ENCODE measurements at places on chromosomes 1 and 21. TPM values are rescaled to one million over a fixed set of nuclear protein-coding genes. Genes with fewer than 3 reads are reported as not detected.
A peak's percentile ranks its signal among the peaks of the same experiment; 100 is the strongest.

- no peak overlapping the region for H3K27ac ChIP-seq
- H3K4me1 ChIP-seq, result peaks cover 1% of the 10 kb centered on the region
- no peaks in the 10 kb centered on the region for H3K36me3 ChIP-seq
Observed at GRCh38 chr1:47584249-47584648, 146.4 kb downstream of the FOXD2 start.

The GABRD gene
- not detected for total RNA-seq

DNA sequence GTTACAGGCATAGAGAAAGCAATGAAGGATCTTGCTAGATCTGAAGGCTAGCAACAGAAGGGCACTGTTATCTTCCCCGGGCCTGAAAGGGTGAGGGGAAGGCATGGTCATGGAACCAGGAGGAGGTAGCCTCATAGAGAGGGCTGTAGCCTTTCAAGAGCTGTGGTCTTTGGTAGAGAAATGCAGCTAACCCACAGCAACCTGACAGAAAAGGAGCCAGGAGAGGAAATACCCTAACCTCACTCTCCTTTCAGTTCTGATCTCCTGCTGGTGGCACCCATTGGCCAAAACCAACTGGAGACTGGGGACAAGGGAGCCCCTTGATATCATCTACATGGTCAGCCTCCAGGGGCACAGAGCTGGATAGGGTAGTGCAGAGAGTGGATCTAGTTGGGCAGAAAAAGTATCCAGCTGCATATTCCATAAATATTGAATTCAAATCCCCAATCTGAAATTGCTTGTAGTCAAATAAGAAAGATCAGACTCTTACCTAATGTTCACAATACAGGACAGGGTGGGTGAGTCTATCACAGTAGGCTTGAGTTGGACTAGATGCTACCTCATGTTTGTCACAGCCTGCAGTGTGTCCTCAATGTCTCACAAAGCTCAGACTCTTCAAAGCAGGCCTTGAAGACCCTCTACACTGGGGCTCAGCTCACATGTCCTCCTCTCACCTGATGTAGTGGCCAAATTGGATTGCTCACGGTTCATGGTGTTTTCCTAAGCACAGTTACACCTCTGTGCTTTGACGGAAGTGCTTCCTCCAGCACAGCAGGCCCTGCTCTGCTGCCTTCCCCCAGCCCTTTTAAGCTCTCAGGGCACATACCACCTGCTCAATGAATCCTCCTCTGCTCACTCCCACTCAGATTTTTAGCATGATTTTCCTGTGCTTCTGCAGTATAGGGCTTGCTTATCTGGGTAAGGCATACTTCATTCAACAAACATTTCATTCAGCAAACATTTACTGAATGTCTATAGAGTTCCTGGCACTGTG, 74.1 kb upstream of the JUN start:
- no peak overlapping the region for H3K4me3 ChIP-seq
- H3K27me3 ChIP-seq, result no peaks in the 10 kb centered on the region
- no peaks in the 10 kb centered on the region for H3K36me3 ChIP-seq
- peak; percentile 17 for DNase-seq
- H3K27ac ChIP-seq, result peak overlapping the region; percentile 83

DNA sequence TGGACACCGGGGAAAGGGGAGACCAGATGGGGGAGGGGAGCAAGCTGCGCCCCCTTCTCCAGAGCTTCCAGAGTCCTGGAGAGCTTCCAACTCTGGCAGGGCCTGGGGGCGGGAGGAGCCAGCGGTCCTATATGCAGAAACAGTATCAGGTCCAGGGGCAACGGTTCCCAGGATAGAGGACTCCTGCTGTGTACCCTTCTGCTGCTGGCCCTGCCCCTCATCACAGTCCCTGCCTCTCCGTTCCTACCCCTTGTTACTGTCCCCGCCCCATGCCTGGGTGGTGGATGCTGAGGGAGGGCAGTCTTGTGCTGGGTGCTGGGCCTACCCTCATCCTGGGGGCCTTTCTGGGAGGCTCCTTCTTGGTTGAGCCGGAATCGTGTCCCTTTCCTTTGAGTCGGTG, 19.2 kb upstream of the PEX10 start:
- DNase-seq, result no peak
- H3K27ac ChIP-seq, result no peak overlapping the region
- H3K27me3 ChIP-seq, result no peaks in the 10 kb centered on the region
- no peaks in the 10 kb centered on the region for H3K36me3 ChIP-seq
- no peak overlapping the region for H3K4me3 ChIP-seq

- H3K27me3 ChIP-seq, result no peaks in the 10 kb centered on the region
- H3K36me3 ChIP-seq, result no peaks in the 10 kb centered on the region
- no peaks in the 10 kb centered on the region for H3K4me1 ChIP-seq
- H3K27ac ChIP-seq, result no peak overlapping the region
- DNase-seq, result no peak
- no peak overlapping the region for H3K4me3 ChIP-seq
Observed at GRCh38 chr1:2113620-2114135, 63.5 kb downstream of the PRKCZ start.

GRCh38 chr1:196466654-196467053, 141.6 kb downstream of the KCNT2 start:
- no peaks in the 10 kb centered on the region for H3K36me3 ChIP-seq
- no peak overlapping the region for H3K4me3 ChIP-seq
- no peaks in the 10 kb centered on the region for H3K4me1 ChIP-seq
- H3K27me3 ChIP-seq, result no peaks in the 10 kb centered on the region
- no peak overlapping the region for H3K27ac ChIP-seq

- no peak overlapping the region for H3K27ac ChIP-seq
- no peaks in the 10 kb centered on the region for H3K36me3 ChIP-seq
- H3K27me3 ChIP-seq, result no peaks in the 10 kb centered on the region
- no peaks in the 10 kb centered on the region for H3K4me1 ChIP-seq
- DNase-seq, result no peak
- no peak overlapping the region for H3K4me3 ChIP-seq
Observed at GRCh38 chr1:59225594-59226316, 71.1 kb upstream of the FGGY start.

- DNase-seq, result no peak
- H3K27ac ChIP-seq, result no peak overlapping the region
- H3K27me3 ChIP-seq, result no peaks in the 10 kb centered on the region
- H3K36me3 ChIP-seq, result no peaks in the 10 kb centered on the region
- H3K4me1 ChIP-seq, result no peaks in the 10 kb centered on the region
- no peak overlapping the region for H3K4me3 ChIP-seq
Observed at GRCh38 chr21:23542097-23542496, 2065.2 kb downstream of the MRPL39 start.

- H3K4me1 ChIP-seq, result no peaks in the 10 kb centered on the region
- no peak for DNase-seq
- H3K4me3 ChIP-seq, result no peak overlapping the region
- peaks cover 6% of the 10 kb centered on the region for H3K27me3 ChIP-seq
Observed at GRCh38 chr1:62407398-62408009, 29.3 kb upstream of the USP1 start.

DNA sequence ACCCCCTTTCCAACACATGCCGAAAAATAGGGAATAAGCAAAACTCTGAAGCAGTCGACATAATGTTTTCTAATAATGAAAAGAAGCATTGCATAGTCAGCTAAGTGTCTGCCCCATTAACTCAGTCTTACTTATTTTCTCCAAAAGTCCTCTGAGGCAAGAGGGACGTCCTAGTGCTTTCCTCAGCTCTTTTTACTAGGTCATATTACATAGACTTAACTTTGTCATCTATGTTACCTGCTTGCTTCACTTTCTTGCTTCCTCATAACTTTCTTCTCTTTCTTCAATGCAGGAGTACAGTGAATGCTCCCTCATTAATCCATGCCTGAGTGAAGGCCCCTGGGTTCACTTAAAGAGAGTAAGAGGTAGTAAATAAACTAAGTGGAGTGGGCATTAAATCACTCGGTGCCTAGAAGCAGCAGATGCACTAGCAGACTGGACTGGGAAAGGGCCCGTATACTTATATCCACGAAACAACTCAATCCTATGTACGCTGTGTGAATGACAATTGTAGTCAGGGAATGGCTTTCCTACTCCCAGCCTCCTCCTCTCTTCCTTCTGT, 210.5 kb upstream of the SPAG17 start:
- no peak for DNase-seq
- no peaks in the 10 kb centered on the region for H3K4me1 ChIP-seq
- H3K27me3 ChIP-seq, result no peaks in the 10 kb centered on the region
- H3K4me3 ChIP-seq, result no peak overlapping the region
- no peaks in the 10 kb centered on the region for H3K36me3 ChIP-seq

DNA sequence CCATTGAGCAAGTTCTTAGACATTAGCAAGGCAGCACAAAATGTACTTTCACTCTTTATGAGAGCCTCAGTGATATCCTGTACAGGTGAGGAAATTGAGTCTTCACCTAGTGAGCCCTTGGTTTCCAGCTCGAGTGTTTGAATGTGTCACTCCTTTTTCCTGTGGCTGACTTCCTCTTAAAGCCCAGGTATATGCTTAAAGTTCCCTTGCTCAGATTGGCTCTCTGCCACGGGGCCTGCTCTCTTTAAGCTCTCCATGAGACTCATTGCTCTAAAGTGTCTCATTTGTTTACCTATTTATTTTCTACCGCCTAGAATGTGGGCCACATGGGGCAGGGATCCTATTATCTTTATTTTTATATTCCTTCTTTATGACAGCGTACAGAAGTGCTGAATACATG, 324.9 kb downstream of the SIPA1L2 start:
- H3K27me3 ChIP-seq, result peaks cover 11% of the 10 kb centered on the region
- H3K27ac ChIP-seq, result no peak overlapping the region
- H3K4me3 ChIP-seq, result no peak overlapping the region
- DNase-seq, result no peak

GRCh38 chr1:60865166-60865565, 217.2 kb upstream of the NFIA start:
- no peaks in the 10 kb centered on the region for H3K36me3 ChIP-seq
- no peak for DNase-seq
- H3K27ac ChIP-seq, result no peak overlapping the region
- H3K4me3 ChIP-seq, result no peak overlapping the region
- no peaks in the 10 kb centered on the region for H3K4me1 ChIP-seq
- H3K27me3 ChIP-seq, result peaks cover 8% of the 10 kb centered on the region

The RHBDL2 gene
- not detected for total RNA-seq

Data from activated T-helper 2 cell treated with anti-CD3 and anti-CD28 coated beads, Interferon-gamma antibody, Interleukin-2, Interleukin-4, amounts not matched to agents 10 μg/mL and 5 μg/mL and 100 μg/mL, durations not matched to agents 14 hours and 24 hours and 36 hours (primary cell).